Left forelimb (tissue), 1 donor: ENCODE measurements at places on chromosomes 12 and 14.

DNA sequence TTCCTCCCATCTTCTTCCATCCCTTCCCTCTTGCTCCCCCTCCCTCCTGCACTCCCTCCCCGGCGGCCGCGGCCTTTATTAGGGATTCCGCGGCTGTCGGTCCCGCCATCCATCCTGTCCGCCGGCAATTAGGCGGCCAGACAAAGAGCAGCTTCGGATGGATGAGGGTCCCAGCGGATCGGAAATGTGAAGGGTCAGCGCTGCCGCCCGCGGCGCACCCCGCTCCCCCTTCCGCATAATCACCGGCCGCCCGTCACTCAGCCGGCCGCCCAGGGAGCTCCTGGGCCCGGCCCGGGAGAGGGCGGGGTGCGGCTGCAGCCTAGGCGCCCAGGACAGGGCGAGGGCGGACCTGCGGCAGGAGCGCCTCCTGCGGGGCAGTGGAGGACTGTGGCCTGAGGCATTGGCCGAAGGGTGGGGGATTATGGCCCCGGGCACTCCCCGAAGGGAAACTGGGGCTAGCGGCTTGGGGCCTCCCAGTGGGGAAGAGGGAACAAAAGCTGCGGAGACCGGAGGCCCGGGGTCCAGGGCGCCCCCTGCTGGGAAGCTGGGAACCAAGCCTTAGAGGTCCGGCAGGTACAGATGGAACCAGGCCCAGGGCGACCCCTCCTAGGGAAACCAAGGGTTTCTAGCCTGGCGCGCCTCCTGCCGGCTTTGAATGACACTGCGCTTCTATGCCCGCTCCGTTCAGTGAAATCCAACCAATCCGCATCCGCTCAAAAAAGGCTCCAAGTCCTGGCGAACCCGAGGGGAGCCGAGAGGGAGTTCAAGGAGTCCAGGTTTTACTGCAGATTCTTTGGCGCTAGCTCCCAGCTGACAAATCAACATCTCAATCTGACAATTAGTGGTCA, 4.4 kb upstream of the DNAJC22 start:
- no peak for DNase-seq

GRCh38 chr12:104727726-104728465, 230.2 kb downstream of the SLC41A2 start:
- DNase-seq, result no peak

DNA sequence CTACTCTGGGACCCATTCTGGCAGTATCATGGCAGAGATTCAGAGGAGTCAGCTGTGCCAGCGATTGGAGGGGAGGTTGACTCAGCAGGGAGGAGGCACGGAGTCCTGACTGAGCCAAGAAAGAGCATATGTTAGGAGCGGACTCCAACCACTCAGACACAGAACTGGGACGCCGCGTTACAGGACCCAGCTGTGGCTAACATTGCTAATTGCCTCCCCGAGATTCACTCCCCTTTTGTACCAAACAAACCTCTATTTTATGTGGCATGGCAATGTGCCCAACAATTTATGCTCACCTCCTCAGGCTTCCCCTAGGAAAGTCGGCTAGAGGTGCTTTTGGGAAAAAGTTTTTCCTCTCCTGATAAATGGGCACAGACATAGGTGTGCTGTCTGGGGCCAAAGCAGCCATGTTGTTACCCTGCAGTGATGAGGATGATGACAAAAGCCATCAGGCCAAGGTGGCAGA, 15.2 kb upstream of the CLIP1 start:
- no peak for DNase-seq

GRCh38 chr14:31895646-31896045, 181.5 kb upstream of the ARHGAP5 start:
- DNase-seq, result no peak

GRCh38 chr14:64708148-64709004, 4.2 kb downstream of the PLEKHG3 start:
- peak; percentile 60 for DNase-seq

DNA sequence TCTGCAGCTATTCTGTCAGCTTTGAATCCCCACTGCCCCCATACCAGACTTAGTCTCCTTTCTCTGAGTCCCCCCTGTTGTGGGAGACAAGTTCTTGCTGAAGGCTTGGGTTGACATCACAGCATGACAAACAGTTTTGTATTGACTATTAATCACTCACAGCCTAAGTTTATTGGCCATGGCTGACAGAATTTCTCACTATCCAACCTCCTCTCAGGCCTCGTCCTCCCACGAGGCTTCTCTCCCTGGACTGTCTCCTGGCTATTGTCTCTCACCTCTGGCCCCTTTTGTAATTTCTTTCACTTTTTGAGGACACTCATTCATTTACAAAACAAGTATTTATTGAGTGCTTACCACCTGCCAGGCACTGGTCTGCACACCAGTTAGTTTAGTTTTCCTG, 35.2 kb upstream of the DCD start:
- no peak for DNase-seq

- no peak for DNase-seq
Measured at GRCh38 chr12:95624589-95624988, 73.3 kb upstream of the USP44 start.
